ENCODE measurements at places on chromosomes 13 and 19. TPM values are rescaled to one million over a fixed set of nuclear protein-coding genes. Genes with fewer than 3 reads are reported as not detected.
A peak's percentile ranks its signal among the peaks of the same experiment; 100 is the strongest.

- no peak for DNase-seq
Measured at GRCh38 chr13:30607908-30608307, 9.8 kb upstream of the USPL1 start.

- DNase-seq: no peak
Measured at GRCh38 chr19:32287086-32287485, 58.3 kb upstream of the ZNF507 start.

- DNase-seq: no peak
Measured at GRCh38 chr19:10961073-10961860, 437 bp downstream of the SMARCA4 start.

GRCh38 chr13:48142436-48142835 is 47.5 kb upstream of the MED4 start:
- no peak for DNase-seq

- no peak for DNase-seq
Measured at GRCh38 chr13:36915106-36915505, 4.9 kb downstream of the SMAD9 start.

DNA sequence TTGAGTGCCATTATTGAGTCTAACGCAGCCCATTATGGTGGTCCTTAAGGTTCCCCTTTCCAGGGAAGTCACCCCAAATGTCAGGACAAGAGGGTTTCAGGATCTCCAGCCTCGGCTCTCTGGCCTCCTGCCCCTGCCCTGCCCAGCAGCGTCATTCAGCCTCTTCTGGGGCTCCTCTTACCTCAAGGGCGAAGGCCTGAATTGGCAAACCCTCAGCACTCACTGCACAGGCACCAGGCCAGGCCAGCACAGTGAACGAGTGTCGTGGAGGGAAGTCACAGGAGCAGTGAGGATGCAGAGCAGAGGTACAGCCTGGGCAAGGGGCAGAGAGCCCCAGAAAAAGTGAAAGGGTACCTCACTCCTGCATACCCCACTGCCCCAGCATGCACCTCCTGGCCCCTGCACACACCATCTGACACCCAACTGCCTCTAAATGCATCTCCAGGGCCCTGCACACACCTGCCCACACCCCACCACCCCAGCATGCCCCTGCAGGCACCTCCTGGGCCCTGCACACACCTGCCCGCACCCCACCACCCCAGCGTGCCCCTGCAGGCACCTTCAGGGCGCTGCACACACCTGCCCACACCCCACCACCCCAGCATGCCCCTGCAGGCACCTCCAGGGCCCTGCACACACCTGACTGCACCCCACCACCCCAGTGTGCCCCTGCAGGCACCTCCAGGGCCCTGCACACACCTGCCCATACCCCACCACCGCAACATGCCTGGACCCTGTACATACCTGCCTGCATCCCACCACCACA is 19.8 kb downstream of the SLC25A42 start:
- no peak for DNase-seq

DNA sequence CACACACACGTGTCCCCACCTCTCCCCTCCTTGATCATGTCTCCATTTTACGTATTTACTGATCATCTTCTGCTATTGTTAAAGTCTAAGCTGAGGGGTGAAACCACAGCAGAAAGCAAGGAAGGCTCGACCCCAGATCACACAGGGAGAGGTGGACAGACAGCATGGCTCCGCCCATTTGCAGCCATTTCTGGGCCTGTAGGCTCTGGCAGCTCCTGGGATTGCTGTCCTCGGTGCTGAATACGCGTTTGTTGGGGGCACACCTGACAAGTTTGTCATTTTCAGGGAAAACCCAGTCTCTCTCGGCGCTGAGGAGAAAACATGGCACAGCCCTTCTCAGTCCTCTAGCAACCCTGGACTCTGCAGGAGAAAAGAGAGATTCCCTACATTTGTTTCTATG is 8.0 kb downstream of the TMEM86B start:
- DNase-seq: no peak

- no peak for DNase-seq
Measured at GRCh38 chr13:40961214-40961613, 57.9 kb downstream of the ELF1 start.

DNA sequence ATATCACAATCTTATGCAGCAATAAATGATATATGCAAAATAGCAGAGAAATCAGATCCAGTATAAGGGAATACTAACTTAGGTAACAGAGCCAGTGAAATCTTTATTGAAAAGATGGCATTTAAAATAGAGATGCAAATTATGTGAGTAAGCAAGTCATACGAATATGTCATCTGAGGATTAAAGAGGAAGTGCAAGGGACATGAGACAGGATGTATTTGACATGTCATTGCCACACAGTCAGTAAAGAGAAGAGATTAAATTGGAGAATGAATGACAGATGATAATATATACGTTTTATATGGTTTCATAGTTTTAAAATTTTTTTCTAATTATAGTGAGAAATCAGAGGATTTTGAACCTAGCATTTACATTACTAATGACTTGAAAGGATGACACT is 426.4 kb downstream of the SLITRK5 start:
- no peak for DNase-seq

DNA sequence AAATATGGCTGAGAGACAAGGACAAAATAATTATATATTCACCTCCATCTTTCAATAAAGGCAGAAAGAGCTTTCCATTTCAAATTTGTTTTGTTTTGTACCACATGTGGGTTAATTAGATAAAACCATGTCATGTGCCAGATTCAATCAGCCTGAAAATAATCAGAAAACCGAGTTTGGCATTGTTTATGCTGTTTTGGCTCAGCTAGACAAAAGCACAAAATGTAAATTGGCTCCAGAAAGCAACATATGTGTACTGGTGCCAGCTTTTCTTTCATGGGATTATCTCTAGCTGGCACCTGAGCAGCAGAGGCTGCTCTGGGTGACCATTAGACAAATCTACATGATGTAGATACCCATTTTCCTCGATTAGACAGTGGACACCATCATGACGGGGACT is 9.2 kb upstream of the DNAJC15 start:
- DNase-seq: no peak

DNA sequence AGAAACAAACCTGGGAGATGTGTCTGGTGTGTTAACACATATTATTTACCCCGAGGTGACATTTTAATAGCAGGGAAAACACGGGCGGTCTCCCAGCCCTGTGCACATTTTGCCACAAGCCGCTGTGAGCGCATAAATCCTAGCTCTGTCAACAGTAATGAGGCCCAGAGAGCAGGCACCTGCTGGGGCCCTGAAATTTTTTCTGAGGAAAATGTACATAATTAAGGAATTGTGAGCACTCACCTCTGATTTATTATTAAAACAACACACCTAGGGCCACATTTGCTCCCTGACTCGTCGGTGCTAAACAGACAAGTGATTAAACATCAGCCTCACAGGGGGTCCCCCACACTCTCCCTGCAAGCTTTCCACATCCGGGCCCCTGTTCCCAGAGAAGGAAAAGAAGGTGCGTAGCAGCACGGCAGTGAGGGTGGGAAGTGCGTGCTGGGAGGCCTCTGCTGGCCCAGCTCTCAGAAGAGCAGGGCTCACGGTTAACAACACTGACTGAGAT is 616.3 kb downstream of the UQCRFS1 start:
- peak; percentile 82 for DNase-seq

DNA sequence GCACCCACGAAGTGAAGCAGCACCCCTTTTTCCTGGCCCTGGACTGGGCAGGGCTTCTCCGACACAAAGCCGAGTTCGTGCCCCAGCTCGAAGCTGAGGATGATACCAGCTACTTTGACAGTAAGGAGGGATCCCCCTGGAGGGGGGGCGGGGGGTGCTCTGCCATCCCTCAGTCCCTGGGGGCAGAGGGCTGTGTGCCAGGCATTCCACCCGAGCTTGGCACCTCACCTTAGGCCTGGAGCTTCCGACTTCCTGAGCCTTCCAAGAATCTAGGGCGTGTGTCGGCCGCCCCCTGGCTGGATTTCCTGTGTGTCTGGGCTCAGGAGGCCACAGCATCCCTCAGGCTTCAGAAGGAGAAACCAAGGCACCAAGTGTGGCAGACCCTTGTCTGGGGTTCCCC is 15.7 kb upstream of the PIK3R2 start:
- no peak for DNase-seq

GRCh38 chr13:51313619-51314018 is 25.9 kb upstream of the SERPINE3 start:
- no peak for DNase-seq

- no peak for DNase-seq
Measured at GRCh38 chr19:48510421-48511268, 990 bp downstream of the LMTK3 start.

- DNase-seq: no peak
Measured at GRCh38 chr19:54875506-54875905, 1.5 kb downstream of the FCAR start.

RFPL4AL1 gene
- polyA plus RNA-seq: not detected

ZNF358 gene
- polyA plus RNA-seq: 64.5 TPM

ZNF154 gene
- 23.9 TPM for polyA plus RNA-seq

LILRB1 gene
- polyA plus RNA-seq: 1.3 TPM

FXYD7 gene
- polyA plus RNA-seq: 1.3 TPM

QPCTL gene
- polyA plus RNA-seq: 10.1 TPM

PRDX2 gene
- 303 TPM for polyA plus RNA-seq

RASAL3 gene
- polyA plus RNA-seq: 1.3 TPM

CGB5 gene
- not detected for polyA plus RNA-seq

TGFBR3L gene
- 0.97 TPM for polyA plus RNA-seq

LILRB3 gene
- 2.4 TPM for polyA plus RNA-seq

CGB7 gene
- polyA plus RNA-seq: 1.4 TPM

ZNF844 gene
- polyA plus RNA-seq: 25.1 TPM

GJA3 gene
- 12.3 TPM for polyA plus RNA-seq

ZNF497 gene
- polyA plus RNA-seq: 5.0 TPM

Measured in renal pelvis (tissue), 12 donors.